ENCODE measurements at places on chromosomes 2 and 18.

DNA sequence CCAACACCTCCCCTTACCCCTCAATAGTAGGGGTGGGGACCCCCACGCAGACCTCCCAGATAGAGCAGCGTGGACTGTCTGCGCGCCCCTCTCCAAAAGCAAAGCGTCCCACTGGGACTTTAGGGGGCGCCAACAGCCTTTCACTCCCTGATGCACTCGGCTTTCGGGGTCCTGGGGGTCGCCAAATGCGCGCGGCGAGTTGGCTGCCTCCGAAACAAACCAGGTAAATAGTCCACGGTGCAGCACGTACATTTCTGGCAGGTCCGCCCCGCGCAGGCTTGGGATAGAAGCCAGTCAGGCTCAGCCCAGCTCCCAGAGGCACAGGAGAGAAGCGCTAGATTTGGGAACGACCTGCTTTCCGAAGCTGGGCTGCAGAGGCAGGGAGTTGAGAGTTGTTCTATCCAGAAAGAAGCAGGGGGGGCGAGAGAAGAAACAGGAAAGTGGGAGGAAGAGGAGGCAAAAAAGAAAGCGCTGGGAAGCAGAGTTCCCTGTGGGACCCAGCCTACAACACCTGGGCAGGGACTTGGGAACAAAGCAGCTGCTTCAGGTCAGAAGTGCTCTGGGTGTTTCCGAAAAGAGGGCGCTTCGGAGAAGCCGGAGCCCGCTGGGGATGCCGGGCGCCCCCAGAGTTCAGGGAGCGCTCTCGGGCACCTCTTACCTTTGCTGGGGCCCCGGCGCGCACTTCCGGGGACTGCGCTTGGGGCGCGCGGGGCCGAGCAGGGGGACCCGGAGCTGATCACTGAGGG, 544 bp downstream of the EVA1A start:
- DNase-seq = no peak

DNA sequence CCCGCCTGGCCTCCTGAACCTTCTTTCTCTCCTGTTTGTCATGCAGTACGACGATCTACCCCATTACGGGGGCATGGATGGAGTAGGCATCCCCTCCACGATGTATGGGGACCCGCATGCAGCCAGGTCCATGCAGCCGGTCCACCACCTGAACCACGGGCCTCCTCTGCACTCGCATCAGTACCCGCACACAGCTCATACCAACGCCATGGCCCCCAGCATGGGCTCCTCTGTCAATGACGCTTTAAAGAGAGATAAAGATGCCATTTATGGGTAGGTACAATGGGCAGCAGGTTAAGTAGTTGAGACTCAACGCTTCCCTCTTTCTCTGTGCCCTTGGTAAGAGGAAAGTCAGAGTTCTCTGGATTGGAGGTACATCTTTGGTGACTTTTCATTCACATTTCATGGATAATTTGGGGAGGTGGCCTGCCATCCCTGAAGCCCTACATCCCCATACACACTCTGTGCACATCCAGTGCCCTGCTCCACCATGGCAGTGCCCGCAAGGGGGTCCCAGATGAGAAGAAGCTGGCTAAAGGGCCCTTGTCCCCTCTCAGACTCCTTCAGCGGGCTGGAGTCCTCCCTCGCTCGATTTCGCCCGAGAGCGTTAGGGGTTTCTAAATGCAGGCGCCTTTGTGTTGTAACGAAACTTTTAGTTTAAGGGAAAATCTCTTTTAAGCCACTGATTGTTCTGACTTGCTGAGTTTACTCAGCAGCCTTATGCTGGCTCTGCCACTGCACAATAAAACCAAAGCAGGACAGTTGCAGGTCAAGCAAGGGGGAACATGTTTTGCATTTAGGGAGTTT, 3.0 kb downstream of the MEIS1 start:
- no peak for DNase-seq

- no peak for DNase-seq
Measured at GRCh38 chr2:6934758-6935651, 17.8 kb downstream of the RNF144A start.

DNA sequence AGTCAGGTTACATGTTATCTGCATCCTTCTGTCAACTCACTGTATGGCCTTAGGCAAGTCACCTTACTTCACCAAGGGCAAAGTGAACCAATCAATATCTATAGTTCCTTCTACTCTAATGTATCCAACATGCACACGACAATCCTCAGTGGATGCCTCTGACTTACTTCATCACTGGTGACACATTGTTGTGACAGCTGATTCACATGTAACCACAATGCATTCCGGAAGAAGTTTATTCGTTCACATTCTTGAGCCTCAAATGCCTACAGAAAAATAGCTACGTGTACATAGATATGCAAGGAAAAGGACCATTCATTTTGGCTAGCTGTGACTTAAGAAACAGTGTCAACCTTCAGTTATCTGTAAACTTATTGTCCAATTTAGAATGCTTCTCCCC, 26.3 kb upstream of the EPG5 start:
- no peak for DNase-seq

GRCh38 chr2:138948070-138948539, 167.9 kb upstream of the NXPH2 start:
- DNase-seq = no peak

- no peak for DNase-seq
Measured at GRCh38 chr2:220550995-220551700, 923.7 kb downstream of the SLC4A3 start.
